ENCODE measurements at places on chromosomes 5 and 9.

- DNase-seq, result no peak
Measured at GRCh38 chr5:84518862-84519261, 134.2 kb upstream of the EDIL3 start.

- no peak for DNase-seq
Measured at GRCh38 chr9:134650431-134651190, 9.0 kb downstream of the COL5A1 start.

DNA sequence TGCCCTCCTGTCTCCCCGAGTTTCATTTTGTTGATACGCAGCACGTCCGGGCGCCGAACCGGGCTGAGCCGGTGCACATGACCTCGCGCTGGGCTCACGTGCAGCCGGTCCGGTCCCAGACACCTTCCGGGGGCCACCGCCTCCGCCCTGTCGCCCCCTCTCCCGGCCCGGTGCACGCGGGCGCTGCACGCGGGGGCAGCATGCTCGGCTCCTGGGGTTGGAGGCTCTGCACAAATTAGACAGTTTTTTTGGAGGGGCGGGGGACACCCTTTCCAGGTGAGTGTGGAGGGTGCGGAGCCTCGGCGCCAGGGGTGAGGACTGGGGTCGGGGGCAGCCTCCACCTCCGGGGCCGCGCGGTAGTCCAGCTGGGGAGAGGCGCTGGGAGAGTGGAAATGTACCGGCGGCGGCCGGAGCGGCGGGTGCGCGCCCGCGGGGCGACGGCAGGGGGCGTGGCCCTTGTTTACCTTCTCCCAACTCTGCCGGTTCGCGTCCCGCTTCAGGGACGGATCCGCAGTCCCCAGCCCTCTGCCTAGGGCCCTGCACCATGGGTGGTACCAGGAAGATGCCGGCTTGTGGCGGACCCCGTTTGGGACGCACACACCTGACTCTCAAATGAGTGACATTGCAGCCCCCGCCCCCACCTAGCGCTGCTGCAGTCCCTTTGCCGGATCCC lies 1.1 kb downstream of the JADE2 start:
- peak; percentile 71 for DNase-seq

GRCh38 chr5:126686451-126687126 lies 85.8 kb downstream of the PHAX start:
- no peak for DNase-seq

DNA sequence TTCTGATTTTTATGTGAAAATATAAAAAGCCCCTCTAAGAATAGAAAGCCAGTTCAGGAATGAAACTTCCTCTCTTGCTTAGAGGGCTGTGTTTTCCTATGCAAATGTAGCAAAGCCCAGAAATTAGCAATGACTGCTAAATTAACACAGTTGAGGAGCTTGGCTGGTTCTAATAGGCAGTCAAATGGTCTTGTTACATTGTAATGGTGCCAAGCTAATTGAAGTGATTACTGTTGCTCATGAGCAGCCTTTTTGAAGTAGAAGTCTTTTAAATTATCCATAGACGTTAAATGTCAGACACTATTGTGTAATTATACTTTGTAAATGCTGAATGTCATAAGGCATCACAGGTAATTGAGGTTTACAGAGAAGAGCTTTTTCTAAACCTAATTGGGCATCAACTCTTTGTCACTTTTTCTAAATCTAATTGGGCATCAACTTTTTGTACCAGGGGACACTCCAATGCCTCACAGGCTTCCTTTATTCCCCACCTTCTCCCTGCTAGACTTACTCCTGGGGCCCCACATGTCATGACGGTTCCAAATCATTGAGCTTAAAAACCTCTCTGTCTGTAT lies 229.1 kb downstream of the PSAT1 start:
- DNase-seq, result no peak

- DNase-seq, result no peak
Measured at GRCh38 chr5:963310-963672, 45.3 kb upstream of the NKD2 start.

DNA sequence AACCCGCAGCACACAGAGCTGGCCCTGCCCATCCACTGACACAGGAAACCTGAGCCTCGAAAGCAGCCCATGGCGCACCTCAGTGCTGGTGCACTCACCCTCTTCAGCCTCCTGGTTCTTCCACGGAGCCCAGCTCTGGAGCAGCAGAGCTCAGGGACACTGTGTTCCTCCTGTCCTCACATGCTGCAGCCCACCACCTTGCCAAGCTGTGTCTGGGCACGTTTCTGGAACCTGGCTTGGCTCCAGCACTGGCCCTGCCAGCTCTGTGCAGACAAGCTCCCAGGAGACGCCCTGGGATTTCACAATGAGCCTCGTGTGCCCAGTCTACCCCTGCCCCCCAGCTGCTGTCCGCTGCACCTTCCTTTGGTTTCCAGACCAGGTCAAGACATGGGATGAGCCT lies 119.5 kb downstream of the SYK start:
- DNase-seq, result no peak

DNA sequence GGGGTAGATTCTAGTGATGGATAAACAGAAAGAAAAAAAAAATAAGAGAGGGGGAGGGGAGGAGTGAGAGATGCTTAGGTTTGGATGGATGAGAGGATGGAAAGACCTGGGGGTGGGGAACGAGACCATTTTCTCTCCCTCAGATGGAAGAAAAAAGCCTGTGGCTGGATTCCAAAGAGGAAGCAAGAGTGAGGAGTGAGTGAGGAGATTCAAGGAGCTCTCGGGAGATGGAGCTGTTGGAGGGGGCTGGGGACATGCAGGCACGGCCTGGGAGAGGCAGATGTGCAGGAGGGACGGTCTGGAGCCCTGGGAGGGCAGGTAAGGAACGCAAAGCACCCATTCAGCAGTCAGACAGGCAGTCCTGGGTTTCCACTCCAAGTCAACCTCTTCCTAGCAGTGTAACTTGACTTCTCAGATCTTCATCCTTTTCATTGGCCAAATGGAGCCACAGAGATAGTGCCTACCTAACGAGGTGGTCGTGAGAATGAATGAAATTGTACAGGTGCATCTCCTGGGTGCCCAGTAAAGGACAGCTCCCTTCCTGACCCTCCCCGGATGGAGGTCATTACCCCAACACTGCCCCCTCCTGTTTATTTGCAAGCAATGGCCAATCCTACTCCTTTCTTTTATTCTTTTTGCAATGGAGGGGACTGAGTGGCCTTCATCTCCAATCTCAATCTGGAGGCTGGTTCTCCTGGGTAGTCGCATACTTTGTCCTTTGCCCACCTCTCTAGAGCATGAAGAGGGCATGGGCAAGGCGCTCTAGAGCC lies 52.2 kb downstream of the PCDH1 start:
- DNase-seq, result no peak
